WERI-Rb-1 (cell line): ENCODE measurements at places on chromosomes 5 and 9.
A peak's percentile ranks its signal among the peaks of the same experiment; 100 is the strongest.

DNA sequence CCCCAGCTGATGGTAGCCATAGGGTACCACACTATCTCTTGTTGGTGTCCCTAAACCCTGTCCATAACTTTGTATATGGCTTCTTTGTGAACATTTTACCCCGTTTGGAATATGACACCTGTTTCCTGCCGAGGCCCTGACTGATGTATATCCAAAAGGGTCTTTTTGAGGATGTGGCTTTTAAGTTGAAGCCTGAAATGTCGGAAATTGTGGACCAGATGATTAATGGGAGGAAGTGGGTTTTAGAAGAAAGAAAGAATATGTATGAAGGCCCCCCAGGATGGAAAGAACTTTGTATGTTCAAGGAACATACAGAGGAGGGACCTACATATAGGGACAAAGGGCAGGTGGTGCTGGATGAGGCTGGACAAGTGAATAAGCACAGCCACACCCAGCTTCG is 16.7 kb upstream of the TNFSF8 start:
- DNase-seq = no peak

DNA sequence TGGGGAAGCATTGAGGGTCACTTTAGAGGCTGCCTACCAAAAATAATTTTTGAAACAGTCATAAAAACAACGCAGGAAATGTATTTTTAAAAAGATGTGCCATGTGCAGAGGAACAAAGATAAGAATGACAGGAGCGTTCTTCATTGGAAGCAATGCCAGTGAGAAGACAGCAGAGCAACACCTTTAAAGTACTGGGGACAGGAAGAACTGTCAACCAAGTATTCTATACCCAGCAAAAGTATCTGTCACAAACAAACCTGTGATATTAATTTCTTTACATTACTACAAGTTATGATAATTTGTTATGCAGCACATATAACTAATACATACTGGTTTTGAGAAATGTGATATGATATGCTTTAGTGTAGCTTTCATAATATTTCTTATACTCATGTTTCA is 675.6 kb downstream of the IRX1 start:
- DNase-seq = no peak

DNA sequence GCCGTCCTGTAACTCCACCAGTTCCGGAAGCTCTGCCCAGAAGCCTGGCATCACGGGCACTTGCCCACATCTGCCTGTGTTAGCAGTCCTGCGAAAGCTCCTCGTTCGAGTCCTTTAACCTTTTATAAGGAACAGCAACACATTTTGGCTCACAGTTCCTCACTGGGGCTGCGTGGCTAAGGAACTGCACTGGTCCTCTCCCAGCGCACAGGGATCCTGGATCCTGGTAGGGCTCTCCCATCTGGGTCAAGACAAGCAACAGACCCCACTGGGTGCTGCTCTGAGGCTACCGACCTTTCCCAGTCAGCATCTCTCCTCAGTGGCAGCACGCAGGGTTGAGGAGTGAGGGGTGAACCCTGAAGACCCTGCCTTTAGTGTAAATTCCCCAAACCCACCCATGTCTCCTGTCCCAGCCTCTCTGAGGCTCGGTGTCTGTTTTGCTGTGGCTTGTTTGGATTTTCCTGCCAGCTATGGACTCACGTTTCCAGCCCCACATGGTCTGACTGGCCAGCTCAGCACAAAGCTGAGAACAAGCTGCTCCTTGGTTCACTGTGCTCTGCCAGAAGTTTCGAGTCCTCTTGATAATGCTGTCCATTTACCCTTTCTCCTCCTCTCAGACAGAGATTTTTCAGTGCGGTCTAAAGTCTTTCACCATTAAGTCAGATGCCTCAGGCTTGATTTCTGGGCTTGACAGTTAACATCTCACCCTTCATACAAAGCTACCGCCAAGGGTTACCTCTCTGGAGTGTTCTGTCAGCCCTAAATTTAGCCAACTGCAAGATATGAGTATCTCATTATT is 80.0 kb downstream of the AK8 start:
- DNase-seq = no peak

DNA sequence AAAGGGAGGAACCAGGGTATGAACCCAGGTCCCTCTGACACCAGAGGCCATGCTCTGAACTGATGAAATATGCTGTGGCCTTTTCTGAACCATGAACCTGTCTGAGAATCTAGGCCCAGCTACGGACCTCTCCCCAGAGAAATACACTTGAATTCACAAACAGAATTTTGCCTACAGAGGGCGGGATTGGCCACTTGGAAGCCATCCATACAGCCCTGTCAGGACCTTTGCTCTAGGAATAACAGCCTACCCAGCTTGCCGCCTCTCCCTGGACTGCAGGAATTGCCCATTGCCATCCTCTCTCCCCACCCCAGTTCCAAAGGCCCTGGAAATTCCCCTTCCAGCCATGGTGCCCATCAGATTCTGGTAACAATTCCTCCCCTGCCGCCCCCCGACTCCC is 26.6 kb downstream of the MORN5 start:
- DNase-seq = no peak

- DNase-seq = peak; percentile 59
These were observed 32.7 kb upstream of the SPARC start for GRCh38 chr5:151719228-151720000.

GRCh38 chr9:5488221-5489008 is 21.9 kb upstream of the PDCD1LG2 start:
- no peak for DNase-seq

GRCh38 chr5:18216729-18217128 is 582.5 kb downstream of the TAF11L14 start:
- DNase-seq = no peak

DNA sequence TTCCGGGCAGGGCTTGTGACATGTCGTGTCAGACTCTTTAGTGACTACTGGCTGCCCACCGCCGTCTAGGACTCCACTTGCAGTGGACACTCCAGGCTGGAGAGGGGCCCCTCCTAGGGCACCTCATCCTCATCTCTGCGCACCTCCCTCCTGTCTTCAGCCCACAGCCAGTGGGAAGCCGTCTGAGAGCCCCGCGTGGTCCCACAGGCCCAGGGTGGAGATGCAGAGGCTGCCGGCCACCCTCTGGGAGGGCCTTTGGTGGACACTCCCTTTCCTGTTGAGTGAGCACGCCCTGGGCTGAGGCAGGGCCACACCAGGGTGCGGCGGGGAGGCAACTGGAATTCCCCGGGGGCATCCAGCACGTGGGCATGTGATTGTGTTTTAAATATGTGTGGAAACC is 80.5 kb downstream of the IRX2 start:
- DNase-seq = no peak

DNA sequence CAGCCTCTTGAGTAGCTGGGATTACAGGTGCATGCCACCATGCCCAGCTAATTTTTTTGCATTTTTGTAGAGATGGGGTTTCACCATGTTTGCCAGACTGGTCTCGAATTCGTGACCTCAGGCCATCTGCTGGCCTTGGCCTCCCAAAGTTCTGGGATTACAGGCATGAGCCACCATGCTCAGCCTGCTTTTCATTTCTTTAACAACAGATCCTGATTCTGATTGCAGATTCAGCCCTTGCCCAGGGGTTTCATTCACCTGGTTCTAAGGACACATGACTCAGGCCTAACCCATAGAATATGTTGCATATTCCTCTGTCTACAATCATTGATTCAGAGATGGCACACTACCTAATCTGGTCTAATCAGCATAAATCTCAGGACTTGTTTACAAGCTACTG is 56.1 kb upstream of the CCDC112 start:
- DNase-seq = no peak

DNA sequence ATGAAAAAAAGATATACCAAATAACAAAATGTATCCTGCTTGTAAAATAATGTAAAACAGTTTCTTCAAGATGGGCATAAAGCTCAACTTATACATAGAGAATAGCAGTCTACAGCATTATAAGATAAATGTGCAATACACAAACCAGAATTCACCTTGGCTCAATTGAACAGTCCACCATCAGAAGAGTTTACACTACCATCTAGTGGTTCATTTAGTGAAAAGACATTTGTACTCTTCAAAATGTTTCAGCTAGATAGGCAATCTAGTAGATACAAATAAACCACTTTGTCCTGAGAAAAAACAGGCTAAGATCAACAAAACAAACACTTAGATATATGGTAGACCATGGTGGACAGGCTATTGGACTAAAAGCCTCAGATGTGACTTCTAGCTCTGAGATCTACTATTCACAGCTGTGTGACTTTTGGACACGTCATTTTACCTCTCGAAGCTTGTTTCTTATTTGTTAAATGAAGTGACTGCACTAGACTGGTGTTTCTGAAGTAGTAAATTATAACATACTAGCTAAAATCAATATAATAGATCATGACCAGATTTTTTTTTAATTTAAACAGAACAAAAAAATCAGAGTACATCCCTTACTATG is 22.1 kb upstream of the TPD52L3 start:
- DNase-seq = no peak

DNA sequence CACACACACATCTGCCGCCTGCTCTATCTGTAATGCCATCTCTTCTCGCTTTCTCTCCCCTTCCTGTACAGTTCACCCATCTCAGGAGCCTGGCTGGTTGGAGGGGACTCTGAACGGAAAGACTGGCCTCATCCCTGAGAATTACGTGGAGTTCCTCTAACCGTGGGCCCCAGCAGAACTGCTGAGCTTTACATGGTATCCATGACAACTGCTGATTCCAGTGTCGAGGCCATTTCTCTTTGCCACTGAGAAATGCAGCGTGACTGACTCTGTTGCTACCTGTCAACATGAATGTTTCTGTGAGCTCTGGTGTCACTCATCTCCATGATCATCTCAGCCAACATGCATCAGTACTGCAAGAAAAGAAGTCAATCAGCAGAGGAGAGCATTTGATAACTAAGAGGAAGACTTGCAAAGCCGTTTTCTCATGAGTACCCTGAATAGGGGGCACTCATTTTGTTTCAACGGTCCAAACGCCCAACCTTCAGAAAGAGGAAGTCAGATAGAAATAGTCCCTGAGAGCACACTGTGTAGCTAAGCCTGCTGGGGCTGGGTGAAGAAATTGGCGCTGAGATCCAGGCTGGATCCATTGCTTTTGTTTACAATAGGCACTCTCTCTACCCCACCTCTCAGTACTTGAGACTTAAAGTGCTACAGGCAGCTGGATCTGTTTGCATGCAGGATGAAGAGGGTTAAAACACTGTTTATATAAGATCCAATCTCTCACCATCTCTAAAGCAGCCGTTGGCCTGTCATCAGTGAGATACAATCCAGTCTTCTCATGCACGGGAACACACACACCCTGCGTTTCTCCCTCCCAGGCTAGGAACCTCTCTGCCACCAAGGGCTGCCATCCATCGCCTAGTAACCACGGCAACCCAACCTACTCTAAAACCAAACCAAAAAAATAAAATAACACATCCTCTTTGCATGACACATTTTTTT is 180.9 kb downstream of the NR3C1 start:
- no peak for DNase-seq

DNA sequence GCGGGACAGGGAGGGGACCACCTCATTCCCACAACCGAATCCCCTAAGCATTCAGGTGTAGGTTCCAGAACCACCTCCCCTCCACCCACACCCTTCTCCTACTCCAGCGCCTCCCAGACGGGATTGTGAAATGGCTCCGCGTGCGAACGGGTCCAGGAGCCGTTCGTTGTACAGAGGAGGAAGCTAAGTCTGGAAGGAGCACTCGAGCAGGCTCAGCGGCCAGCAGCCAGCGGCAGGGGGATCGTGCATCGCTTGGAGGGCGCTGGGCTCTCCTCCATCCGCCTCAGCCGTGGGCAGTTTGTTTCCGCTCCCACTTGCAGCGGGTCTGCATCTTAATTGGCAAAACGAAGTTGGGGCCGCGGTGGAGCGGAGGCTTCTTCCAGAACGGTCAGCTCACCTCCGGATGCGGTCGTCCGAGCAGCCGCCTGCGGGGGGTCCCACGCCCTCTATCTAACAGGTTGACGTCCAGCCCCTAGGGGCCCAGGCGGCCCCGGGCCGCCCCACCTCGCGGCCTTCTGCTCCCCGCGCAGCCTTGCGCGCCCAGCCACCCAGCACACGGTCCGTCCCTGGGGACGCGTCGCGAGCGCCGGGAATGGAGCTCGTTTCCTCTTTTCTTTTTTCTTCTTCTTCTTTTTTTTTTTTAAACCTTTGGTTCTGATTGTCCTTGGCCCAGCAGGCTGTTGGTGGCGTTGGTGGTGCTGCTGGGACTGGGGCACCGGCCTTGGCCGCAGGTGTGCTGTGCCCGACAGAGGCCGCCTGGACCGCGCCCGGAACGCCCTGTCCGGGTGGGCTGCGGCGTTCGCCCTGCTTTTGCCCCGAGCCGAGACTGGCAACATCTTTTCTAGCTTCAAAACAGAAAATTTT is 3.9 kb upstream of the BARX1 start:
- no peak for DNase-seq

GRCh38 chr9:33197279-33198152 is 30.4 kb upstream of the B4GALT1 start:
- DNase-seq = no peak

GRCh38 chr9:109452761-109453160 is 45.3 kb downstream of the PTPN3 start:
- no peak for DNase-seq

DNA sequence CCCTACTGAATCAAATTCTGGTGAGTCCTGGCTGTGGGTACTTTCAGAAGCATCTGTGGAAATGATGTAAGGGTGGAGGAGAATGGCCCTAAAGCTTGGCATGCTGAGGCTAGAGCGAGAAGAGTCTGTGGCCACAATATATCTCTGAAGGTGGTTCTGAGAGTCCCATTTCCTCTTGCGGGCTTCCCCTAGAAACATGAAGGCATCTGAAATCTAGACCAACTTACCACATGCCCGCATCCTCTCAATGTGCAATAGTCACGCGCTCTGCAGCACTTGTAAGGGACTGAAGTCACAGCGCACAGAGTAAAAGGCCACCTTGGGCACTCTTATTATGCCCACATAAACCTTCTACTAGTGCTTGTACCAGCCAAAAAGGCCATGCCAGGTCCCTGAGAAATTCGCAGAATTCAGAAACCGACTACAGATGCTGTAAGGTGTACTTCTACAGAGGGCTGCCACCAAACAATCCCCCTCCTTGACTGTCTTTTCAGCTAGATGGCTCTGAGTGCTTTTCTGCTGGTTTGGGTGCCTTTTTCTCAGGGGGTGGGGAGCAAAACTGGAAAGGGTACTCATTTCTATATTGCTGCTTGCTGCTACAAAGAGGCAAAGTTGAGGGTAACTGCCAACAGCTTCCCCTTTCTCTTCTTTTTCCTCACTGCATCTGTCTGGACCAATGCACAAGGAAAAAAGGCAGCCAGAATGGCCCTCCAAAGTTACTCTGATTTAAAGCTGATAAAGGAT is 107.3 kb downstream of the ZDHHC21 start:
- DNase-seq = no peak

DNA sequence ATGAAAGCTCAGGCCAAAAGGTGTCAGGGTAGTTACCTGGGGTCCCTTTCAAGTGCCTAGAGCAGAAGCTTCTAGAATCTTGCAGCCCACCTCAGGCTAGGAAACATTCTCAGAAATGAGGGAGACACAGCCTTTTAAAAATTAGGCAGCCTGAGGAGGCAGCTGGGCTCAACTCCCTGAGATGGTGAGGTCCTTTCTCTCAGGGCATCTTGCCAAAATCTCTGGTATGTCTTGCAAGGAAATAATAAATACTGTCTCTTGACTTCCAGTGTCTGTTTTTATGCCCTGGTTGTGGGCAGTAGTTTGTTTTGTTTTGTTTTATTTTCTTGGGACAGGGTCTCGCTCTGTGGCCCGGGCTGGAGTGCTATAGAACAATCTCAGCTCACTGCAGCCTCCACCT is 100.9 kb upstream of the APC start:
- no peak for DNase-seq
